ENCODE measurements at places on chromosomes 1 and 21.

GRCh38 chr1:168360151-168361021 lies 79.7 kb downstream of the TBX19 start:
- no peak for DNase-seq

DNA sequence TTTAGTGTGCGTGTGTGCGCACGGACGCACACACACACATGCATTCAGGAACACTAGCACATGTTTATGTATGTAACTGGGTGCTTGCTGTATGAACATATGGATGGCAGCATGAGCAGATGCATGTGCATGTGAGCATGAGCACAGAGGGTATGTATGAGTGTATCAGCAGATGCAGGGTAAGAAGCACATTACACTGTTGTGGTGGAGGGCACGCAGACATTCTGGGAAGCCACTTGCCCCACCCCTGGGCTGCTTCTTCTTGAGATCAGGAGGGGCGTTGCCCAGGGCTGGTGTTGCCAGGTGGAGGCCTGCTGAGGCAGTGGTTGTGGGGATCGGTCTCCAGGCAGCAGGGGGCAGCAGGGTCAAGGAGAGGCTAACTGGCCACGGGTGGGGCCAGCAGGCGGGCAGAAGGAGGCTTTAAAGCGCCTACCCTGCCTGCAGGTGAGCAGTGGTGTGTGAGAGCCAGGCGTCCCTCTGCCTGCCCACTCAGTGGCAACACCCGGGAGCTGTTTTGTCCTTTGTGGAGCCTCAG lies 3.9 kb upstream of the P3R3URF start:
- DNase-seq, result no peak

DNA sequence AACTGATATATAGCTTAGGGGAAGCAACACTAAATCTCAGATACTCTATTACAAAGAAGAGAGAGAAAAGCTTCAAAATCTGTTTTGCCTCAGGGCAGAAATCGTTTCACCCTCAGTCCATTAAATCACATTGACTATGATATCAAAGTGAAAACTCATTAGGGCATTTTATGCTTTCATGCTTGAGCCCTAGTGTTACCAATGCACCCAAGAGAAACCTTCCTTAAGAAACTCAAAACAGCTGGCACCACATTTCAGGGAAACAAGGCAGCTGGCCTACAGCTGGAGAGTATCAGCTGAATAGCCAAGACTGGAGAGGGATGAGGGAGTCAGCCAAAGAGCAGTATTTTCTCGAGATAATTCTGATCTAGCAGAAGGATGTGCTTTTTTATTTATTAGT lies 14.9 kb downstream of the COLGALT2 start:
- no peak for DNase-seq

- DNase-seq, result no peak
These were observed 138.4 kb downstream of the RHOU start for GRCh38 chr1:228873709-228874108.

GRCh38 chr1:233805786-233806185 lies 98.7 kb upstream of the SLC35F3 start:
- DNase-seq, result no peak

GRCh38 chr1:237239248-237239647 lies 197.3 kb downstream of the RYR2 start:
- DNase-seq, result peak; percentile 6

DNA sequence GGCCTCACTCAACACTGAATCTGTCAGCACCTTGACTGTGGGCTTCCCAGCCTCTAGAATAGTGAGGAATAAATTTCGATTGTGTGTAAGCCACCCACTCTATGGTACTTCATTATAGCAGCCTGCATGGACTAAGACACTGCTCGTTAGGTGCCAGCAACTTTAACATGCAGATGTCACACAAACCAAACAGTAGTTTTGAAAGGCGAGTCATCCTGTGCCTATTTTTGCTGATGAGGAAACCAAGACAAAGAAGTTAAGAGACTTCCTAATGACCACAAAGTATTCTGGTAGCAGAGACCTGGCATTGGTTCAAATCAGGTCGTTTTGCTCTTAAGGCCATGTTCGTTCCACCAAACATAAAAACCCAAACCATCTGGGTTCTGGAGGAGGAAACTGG lies 42.9 kb downstream of the BATF3 start:
- no peak for DNase-seq

DNA sequence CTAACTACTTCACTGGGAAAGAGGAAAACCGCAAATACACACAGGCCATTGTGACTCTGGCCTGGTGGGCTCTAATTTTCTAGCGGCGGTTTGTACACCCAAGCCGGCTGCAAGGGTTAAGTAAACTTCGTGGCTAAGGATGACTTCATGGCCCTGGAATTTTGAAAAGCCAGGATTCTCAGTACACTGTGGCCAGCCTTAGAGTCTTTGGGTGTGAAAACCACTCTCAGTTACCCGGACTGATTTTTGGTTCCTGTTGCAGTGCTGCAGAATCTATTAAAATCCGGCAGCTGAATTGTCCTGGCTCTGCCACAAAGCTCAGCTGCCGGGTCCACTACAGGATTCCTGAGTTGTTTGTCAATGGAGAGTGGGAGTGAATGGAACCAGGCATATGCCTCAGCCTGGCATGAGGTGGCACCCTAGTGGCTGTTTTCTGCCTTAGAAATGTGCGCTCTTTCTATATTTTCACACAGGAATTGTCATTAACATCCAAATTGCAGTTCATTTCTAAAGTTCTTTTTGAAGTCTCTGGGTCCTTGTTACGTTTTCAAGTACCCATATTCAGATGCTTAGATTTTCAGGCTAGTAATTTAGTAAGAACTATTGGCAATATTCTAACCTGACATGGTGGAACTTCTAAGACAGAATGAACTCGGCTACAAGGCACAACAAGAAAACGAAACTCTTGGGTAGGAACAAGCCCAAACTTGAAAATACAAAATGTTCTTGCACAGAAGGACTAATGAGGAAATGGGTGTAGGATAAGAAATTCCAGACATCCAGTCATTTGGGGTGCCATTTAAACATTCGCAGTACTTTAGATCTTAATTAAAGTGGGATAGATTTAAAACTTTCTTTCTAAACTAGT lies 255.9 kb downstream of the NFIA start:
- peak; percentile 87 for DNase-seq

GRCh38 chr1:8745749-8746390 lies 71.6 kb downstream of the RERE start:
- DNase-seq, result peak; percentile 7

- no peak for DNase-seq
These were observed 5.2 kb downstream of the SLAMF1 start for GRCh38 chr1:160641323-160642280.

DNA sequence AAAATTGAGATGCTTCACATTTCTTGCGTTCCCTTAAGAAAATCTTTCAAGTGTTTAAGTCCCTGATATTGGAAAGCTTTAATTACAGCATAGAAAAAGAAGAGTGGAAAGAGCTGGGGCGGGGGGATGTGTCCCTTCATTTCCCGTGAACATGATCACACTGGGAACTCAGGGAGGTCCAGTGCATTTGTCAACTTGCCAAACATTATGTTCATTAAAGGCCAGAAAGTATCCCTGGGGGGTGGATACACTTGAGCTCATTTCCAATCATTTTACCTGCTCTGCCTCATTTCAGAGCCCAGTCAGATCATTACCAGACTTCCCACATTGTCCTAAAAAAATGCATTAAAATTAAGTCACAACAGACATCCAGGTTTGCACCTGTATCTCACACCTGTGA lies 123.6 kb upstream of the KCNJ15 start:
- DNase-seq, result no peak

DNA sequence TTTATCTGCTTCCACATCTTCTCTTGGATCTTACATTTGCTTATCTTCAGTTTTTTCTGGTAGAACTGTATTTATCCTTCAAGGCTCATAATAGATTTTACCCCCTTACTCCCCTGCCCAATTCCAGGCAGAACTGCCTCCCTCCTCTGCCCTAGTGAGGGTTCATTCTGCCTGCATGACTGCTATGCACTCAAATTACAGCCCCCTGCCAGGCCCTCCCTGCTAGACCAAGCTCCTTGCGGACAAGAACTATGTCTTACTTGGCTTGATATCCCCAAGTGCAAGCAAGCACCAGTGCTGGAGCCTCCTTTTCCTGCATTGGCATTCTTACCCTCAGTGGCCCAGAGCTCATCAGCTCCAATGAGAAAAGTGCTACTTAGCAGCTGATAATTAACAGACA lies 18.1 kb downstream of the MAPKAPK2 start:
- DNase-seq, result no peak

DNA sequence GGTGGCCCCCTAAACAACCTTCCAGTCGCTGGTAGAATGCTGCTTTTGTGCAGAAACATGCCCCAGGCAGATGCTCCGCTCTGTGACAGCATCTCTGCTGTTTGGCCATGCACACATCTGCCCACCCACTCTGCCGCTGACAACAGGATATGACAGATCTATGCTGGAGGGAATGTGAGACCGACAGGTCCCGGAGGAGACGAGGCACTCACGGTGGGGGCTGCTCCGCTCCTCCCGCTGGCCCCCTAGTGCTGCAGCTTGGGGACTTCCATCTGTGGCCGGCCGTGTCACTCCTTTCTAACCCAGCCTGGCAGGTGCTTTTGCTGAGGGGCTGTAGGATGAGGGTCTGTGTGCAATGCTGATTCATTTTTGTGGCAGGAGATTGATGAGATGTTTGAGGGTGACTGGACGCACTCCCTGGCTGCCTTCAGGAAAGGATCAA lies 49.1 kb upstream of the DMRTB1 start:
- DNase-seq, result no peak

- DNase-seq, result no peak
These were observed 23.2 kb downstream of the TRIT1 start for GRCh38 chr1:39859859-39860812.

- no peak for DNase-seq
These were observed 7.1 kb downstream of the TMEM51 start for GRCh38 chr1:15160626-15161025.

GRCh38 chr1:56585985-56586384 lies 6.6 kb upstream of the PLPP3 start:
- DNase-seq, result no peak

GRCh38 chr1:63277195-63278192 lies 44.9 kb upstream of the FOXD3 start:
- DNase-seq, result no peak

GRCh38 chr1:100661176-100661575 lies 58.4 kb upstream of the VCAM1 start:
- DNase-seq, result no peak

DNA sequence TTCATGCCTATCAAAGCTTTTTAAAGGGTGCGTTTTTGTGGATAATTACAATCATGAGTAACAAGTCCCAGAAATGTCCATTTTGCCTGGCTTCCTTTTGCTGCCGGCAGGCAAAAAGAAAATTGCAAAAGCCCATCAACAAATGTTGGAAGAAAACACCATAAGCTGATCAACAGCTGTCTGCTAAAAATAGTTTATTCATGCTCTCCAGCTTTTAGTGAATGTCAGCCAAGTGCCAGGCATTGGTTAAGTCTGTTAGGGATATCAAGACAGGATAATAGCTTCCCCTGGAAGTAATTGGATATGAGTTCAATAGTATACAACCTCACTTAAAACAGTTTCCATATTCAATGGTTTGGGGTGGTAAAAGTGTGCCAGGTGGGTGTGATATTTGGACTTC lies 13.6 kb upstream of the AGMAT start:
- DNase-seq, result no peak

GRCh38 chr1:51014878-51015277 lies 44.8 kb downstream of the CDKN2C start:
- DNase-seq, result no peak

- no peak for DNase-seq
These were observed 10.5 kb downstream of the PTPRF start for GRCh38 chr1:43541141-43541540.

- DNase-seq, result no peak
These were observed 207.6 kb upstream of the HMCN1 start for GRCh38 chr1:185526344-185527307.

DNA sequence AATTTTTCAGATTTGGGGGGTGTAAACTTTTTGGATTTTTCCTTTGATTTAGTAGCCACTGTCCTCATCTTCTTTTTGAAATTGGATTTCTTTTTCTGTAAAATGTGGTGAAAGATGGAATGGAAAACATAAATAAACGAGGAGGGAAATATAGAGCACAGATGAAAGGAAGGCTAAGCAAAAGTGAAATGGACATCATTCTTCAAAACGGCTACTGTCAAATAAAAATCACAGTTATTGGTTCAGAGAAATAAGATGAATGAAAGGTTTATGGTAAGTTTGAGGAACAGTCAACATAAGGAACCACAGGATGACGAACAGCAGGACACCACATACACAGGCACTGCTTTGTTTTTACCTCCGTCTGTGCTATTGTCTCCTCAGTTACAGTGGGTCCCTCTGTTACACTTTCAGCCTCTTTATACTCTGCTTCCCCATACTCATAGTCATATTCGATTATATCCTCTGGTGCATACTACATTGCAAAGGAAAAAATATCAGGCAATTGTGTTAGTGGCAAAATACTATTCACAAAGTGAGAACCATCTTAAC lies 82.4 kb downstream of the COL11A1 start:
- DNase-seq, result no peak

- no peak for DNase-seq
These were observed 45.8 kb downstream of the RGS7 start for GRCh38 chr1:241311056-241311746.

DNA sequence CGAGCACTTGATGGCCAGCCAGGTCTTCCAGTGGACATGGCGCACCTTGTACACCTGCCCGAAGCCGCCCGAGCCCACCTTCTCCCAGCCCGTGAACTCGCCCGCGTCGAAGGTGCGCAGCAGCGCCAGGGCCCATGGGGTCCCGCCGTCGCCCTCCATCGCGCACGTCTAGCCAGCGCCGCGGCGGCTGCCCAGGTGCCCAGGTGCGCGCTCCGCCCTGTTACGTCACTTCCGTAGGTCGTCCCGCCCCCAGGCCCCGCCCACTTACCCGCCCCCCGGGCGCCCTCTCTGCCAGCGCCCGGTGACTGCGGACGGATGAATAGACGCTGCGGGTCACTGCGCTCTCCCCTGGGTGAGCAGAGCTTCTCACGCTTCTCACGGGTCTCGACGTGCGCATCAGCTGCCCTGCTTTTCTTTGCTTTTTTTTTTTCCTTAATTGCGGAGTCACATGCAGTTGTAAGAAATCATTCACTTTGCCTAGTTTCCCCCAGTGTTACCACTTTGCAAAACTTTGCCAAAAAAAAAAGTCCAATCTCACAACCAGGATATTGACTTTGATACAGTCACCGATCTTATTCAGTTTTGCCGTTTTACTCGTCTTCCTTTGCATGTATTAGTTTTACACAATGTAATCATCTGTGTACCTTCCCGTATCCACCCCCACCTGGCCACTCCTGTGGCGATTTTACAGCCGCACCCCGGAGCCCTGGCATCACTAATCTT lies at the start of gene RIPK4:
Gene RIPK4, minus strand, starts transcription at position 170 of the 723 bp plus-strand sequence. Its CDS starts 11 bp downstream, at position 159.
- peak; percentile 92 for DNase-seq

GRCh38 chr1:93585059-93585966 lies 96.3 kb downstream of the BCAR3 start:
- DNase-seq, result peak; percentile 95
